ENCODE measurements at places on chromosomes 6 and 20.

- DNase-seq, result no peak
Observed at GRCh38 chr20:47970282-47970903, 185.1 kb upstream of the SULF2 start.

- peak; percentile 96 for DNase-seq
Observed at GRCh38 chr6:139764498-139764986, 390.1 kb upstream of the CITED2 start.

DNA sequence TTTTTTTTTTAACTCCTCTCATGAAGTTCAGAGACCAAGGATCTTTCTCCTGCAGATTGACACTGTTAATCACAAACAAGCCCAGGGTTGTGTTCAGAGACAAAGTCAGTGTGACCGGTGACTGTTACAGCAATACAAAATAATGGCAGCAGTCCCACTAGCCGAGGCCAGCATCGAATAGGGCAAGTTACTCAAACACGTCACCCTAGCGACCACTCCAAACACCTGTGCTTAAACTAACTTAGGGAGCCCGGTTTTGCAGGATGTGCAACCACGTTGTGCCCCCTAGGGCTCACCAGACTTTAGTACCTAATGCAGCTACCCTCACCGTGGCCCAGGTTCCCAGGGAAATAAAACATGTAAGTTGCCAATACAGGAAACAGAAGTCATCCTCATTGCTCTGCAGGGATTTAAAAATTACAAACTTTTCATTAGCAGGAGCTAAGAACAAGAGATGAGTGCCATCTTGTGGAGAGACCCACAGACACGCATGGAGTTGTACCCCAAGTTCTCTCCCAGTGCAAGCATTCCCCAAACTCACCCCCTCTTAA, 38.1 kb downstream of the FAM50B start:
- DNase-seq, result peak; percentile 18

- DNase-seq, result peak; percentile 31
Observed at GRCh38 chr6:90610301-90610750, 23.5 kb upstream of the MAP3K7 start.

DNA sequence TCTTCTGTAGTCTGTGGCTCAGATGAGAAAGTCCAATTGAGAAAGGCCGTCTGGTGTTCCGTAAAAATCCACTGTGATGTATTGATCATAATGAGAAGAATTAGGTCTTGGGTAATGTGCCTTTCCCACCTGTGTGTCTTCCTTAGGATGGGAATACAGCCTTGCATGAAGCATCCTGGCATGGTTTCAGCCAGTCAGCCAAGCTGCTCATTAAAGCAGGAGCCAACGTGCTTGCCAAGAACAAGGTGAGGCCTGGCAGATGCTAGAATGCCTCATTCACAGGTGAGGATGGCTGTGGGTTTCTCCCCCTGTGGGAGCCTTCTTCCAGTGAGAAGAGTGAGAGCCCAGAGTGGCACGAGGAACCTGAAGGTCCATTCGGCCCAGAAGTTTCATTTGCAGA, 32.7 kb downstream of the LYRM2 start:
- no peak for DNase-seq

- no peak for DNase-seq
Observed at GRCh38 chr6:56357616-56358373, 110.4 kb upstream of the COL21A1 start.

DNA sequence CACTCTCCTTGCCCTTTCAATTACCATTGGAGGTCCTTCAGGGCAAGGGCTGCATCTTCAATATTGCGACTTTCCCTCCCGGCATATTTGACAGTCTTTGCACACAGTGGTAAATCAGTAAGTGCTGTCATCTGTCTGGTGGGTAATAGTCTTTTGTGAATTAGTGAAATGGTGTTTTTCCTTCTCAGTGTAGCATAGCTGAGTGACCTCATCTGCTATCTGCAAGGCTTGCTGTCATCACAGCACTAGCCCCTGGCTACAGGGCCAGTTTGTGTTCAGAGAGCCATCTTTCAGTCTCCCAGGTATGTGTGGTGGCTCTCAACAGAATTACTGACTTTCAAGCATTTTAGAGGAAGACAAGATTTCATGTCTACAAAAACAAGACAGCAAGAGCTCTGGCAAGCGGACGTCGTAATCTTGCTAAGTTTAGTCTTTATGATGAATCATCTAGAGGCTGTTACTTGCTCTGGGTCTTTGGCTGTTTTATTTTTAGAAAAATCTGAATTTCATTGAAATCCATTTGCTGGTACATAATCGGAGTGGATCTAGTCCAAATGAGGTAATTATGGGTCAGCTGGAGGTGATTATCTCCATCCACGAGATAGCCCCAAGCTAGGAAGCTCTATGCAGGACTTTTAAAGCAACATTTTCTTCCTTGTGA, 528.9 kb downstream of the EPM2A start:
- DNase-seq, result no peak

DNA sequence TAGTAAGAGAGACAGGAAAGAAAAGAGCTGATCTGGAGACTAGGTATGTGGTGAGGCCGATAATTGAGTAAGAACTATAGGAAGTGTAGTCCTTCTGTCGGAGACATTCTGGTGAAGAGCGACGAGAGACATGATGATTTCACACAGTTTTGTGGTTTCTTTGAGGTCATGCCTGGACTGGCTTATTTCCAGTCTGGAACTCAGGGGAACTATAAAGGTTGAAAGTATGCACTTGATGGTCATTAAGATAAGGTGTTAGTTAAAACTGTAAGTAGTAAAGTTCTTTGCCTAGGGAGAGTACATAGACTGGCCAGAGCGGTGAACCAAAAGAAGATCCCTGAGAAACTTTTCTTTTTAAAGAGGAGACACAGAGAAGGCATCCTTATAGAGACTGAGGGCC, 68.8 kb downstream of the RFX6 start:
- DNase-seq, result no peak

Data from mesendoderm (in vitro differentiated cells).